BE2C (cell line): ENCODE measurements at places on chromosomes 13 and 19.

DNA sequence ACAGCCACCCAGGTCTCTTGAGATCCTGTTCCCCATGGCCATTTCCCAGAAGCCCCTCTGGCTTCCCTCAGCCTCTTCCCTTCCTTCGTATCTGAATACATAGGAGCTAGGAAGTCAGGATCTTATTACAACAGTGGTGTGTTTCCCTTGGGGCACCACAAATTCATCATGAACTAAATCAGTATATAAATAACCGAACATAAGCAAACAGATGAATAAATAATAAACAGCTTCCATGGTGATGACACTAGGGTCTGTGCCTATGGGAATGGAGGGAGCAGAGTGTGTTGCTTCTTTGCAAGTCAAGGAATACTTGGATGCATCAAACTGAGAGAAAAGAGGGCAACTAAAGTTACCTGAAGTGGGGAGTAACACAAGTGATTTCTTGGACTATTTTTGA, 527.6 kb downstream of the LMO7 start:
- no peak for DNase-seq

- DNase-seq, result no peak
These were observed 315.9 kb downstream of the SLC7A1 start for GRCh38 chr13:29279356-29280254.

- DNase-seq, result no peak
These were observed 10.2 kb downstream of the GAS6 start for GRCh38 chr13:113853518-113854237.

DNA sequence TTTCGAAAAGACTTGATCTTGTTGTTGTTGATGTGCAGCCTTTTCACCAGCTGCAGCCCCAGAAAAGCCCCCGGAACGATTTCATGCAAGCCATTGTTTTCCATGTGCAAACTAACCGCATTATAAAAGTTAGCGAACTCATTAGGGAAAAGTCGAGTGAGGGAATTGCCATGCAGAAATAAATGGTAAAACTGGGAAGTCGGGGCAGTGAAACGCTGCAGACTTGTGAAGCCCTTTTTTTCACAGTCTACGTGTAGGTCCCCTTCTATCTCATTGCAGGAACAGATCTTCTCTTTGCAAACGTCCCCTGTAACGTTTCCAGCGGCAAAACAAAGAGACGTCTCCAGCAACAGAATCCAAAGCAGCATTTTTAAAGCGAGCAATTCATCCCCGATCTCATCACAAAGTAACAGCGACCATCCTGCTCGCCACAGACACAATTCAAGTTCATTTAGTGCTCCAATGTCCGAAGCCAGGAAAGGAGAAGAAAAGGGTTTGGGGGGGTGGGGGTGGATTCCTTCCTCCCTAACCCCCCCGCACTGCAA, 1.1 kb downstream of the SLITRK1 start:
- no peak for DNase-seq

GRCh38 chr19:33247441-33247819, 21.8 kb upstream of the SLC7A10 start:
- DNase-seq, result no peak
